ENCODE measurements at places on chromosomes 13 and 19. TPM values are rescaled to one million over a fixed set of nuclear protein-coding genes. Genes with fewer than 3 reads are reported as not detected.

Gene NTF4
- polyA plus RNA-seq = 2.2 TPM

Gene COL4A1
- 69.8 TPM for polyA plus RNA-seq

Gene ZNF728
- polyA plus RNA-seq = 1.2 TPM

Gene LGALS7
- not detected for polyA plus RNA-seq
